Stimulated activated CD8-positive, alpha-beta memory T cell treated with anti-CD3 and anti-CD28 coated beads, Interleukin-2, amount 100 ng/mL, for 1 hour (primary cell): ENCODE measurements at places on chromosomes 3 and 15.

DNA sequence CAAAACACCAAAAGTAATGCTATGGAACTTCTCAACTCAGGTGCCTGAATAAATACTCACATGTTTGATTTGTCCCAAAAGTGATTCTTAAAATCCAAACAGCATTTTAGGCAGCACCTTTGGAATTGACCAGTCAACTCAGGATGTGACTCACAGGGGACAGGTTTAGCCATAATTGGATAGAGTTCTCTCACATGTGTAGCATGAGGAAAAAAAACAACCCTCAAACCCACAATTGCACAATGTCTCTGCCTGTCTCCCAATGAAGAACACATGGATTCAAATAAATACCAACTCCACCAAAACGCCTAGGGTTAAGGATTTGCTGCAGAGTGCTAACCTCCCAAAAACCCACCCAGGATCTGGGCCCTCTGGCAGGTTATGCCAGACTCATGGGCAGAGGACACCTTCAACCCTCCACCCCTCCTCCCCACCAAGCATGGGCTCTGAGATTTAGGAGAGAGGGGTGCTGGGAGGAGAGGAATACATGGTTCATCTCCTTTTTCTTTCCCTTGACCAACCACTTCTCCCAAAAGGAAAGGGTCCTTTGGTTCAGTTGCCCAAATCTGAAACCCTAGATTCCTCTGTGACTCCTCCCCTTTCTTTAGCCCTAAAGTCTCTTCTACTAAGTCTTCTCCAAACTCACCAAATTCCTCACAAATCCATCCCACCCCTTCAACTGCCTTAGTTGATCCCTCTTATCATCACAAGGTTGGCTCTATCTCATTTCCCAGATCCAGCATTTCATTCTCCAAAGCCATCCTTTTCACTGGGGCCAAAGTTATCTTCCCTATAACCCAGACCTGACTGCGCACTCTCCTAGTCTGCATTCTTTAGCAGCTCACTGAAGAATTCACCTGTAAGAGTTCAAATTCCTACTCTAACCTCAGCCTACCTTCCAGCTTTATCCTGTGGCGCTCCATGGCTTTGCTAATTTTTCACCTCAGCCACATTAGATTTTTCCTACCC lies 7.7 kb downstream of the RYK start:
- no peak for DNase-seq

DNA sequence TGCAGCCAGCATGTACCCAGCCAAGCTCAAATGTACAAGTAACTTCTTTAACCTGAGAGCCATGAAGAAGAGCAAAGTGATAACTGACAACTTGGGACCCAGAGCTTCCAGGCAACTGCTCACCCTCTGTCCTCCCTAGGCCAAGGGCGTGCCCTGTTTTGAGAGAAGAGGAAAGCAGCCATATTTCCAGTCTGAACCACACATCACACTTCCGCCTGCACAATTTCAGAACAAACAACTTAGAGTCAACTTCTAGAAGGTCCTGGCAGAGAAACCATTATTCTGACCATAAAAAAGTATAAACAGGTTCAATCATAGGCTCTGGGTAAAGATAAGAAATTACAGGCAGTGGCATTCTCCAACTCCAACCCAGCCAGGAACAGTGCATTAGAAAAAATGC lies 50.1 kb downstream of the ITGB5 start:
- DNase-seq, result no peak

GRCh38 chr3:62128051-62128450 lies 245.3 kb downstream of the FEZF2 start:
- no peak for DNase-seq

DNA sequence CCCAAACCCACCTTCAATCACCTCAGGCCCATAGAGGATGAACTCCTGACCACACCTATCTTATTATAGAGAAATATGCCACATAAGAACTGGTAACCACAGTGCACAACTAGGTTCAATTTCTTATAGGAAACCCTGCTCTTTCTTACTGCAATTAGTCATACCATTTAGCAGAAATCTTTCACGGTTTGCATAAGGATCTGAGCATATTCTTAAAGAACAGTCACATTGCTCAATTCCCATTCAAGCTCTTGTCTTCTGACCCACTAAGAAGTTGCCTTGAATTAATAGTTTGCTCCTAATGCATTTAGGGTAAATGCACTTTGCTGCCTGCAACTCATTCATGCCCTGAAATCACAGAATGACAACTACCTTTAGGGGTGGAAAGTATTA lies 9.2 kb downstream of the ERC2 start:
- no peak for DNase-seq

DNA sequence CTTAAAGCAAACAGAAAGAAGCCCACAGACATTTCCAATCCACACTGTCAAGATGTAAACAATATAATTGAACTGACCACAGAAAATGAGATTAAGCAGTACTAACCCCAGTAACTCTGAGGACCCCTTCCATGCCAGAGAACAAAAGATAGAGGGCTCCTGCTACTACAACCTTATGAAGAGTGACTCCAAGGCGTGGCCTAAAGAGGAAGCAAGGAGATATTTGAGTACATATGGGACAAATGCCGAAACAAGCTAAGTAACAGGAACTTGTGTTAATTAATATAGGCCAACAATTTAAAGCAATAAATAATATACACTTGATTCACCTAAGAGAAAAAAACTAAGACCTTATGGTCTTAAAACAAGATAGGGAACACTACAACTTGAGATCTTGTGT lies 25.0 kb upstream of the VPS39 start:
- no peak for DNase-seq

DNA sequence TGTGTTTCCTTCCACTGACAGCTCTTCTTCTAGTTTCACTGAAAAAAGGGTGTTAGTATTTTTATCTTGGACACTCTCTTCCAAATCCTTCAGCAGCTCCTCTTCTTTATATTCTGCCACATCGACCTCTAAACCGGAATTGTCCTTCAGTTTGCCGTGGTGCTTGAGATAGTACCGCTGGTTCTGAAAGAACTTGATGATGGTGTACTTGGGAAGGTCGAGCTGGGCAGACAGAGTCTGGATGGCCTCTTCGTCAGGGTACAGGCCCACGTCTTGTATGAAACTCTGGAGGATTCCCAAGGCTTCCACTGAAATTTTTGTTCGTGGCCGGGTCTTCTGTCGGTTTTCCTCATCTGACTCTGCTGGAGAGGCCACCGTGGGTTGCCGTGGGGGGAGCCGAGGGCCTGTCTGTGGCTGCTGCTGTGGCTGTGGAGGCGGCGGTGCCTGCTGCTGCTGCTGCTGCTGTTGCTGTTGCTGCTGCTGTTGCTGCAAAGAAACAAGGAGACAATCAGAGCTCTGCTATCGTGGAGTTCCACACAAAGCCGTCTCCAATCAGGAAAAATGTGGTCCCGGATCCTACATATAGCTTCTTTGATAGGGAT lies 75.8 kb downstream of the SATB1 start:
- DNase-seq, result no peak

DNA sequence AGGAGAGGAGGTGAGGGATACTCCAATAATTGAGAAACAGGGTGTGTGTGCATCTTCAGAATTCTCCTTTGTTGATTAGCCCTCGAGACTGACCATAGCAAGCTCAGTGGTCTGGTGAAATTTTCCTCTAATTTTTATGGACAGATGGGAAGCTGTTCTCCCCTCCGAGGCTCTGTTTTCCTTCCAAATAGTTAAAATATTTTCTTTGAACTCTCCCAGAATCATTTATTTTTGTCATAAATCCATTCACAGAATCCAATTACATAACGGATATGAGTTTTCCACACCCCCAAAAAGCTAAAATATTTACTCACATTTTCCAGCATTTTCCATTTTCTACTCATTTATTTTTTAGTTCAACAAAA lies 36.5 kb downstream of the QTRT2 start:
- DNase-seq, result no peak

GRCh38 chr3:178350763-178351162 lies 185.5 kb upstream of the KCNMB2 start:
- DNase-seq, result no peak

GRCh38 chr3:127253491-127253890 lies 34.4 kb downstream of the PRR20G start:
- no peak for DNase-seq

GRCh38 chr3:53502737-53503136 lies 8.3 kb downstream of the CACNA1D start:
- no peak for DNase-seq

- no peak for DNase-seq
These were observed 1.3 kb downstream of the TCF12 start for GRCh38 chr15:56919609-56920366.

DNA sequence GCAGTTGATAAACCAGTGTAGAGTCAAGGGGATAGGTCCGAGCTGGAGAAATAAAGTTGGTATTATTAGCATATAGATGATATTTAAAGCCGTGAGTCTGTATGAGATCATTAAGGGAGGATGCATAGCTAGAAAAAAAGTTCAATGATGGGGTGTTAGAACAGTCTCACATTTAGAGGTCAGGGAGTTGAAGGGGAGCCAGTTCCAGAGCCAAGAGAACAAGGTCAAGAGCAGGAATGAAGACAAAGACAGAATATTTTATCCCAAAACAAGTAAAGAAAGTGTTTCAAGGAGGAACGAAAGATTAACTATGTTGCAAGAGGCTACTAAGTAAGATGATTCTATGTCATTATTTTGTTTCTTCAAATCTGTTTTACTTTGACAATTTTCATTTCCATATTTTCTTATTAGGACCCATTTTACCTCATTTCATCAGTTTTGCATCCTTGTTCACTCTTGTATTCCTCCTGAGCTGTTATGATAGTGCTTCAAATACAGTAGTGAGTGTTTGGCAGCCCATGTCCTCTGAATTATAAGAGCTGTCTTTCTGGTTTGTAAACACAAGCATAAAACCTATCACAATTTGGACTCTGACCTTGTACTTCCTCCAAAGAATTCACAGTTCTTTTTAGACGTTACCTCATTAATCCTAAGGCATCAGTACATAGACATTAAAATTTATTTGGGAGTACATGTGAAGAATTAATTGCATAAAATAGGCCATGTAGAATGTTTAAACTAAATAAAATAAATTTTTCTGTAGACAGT lies 695.7 kb upstream of the NECTIN3 start:
- DNase-seq, result no peak

- DNase-seq, result no peak
These were observed 10.0 kb downstream of the HEXA start for GRCh38 chr15:72365844-72366243.

- DNase-seq, result no peak
These were observed 116.2 kb downstream of the MFSD1 start for GRCh38 chr3:158918008-158918407.

DNA sequence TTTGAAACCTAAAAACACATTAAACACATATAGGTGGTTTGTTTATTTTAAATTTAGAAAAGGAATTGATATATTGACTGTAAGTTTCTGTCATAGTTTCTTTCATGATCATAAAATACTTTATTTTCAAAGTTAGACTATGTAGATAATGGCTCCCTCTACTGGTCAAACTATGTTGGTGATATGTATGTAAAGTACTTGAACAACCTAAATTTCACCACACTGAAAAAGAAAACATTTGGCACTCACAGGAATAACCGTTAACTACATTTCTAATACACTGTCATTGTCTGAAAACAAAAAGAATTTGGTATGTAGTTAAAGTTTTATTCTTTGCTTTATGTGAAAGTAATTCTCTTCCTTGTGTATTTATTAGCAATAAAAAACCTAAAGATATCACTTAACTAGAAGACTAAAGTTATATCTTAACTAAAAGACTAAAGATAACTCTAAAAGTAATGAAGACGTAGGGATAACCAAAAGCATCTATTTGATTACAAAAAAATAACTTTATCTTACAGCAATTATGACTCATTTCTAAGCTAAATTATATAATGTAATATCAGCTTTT lies 427.5 kb downstream of the VGLL3 start:
- DNase-seq, result no peak

DNA sequence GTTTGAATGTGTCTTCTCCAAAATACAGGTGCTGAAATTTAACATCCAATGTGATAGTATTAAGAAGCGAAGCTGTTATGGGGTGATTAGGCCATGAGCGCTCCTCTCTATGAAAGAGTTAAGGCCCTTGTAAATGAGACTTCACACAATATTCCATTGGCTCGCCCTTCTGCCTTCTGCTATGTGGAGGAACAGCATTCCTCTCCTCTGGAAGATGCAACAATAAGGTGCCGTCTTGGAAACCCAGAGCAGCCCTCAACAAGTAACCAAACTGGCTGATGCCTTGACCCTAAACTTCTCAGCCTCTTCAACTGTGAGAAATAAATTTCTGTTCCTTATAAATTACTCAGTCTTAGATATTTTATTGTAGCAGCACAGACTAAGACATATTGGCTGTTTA lies 874.6 kb downstream of the ROBO1 start:
- no peak for DNase-seq

DNA sequence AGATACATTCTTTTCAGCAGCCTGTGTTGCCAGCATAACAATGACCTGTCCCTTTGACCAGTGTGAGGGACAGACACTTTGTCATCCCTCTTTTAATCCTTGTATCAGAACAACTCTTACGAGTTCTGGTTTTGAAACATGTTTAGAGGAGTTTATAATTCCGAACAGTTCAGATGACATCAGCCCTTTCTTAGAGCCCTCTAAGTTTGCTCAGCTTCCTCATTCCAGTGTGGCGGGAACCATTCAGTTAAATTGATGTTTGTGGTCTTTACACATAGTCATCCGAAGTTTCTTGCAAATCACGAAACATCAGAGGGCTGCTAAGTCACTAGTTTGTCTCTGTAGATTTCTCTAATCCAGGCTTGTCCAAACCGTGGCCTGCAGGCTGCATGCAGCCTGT lies 102.5 kb downstream of the AKAP13 start:
- DNase-seq, result no peak
